ENCODE measurements at places on chromosomes 2 and 18. TPM values are rescaled to one million over a fixed set of nuclear protein-coding genes. Genes with fewer than 3 reads are reported as not detected.

The EFR3B gene
- 12.8 TPM for total RNA-seq

The TYMS gene
- 170 TPM for total RNA-seq

The DAW1 gene
- total RNA-seq = 2.3 TPM

The HOXD8 gene
- 5.4 TPM for total RNA-seq

The CD207 gene
- not detected for total RNA-seq

The ASPRV1 gene
- total RNA-seq = 0.29 TPM

The TEX44 gene
- total RNA-seq = not detected

The CTDSP1 gene
- total RNA-seq = 72.3 TPM

The THOC1 gene
- 22.4 TPM for total RNA-seq

The ZNF142 gene
- total RNA-seq = 14.9 TPM

The FBXO48 gene
- total RNA-seq = 0.49 TPM

The COL4A3 gene
- 1.1 TPM for total RNA-seq

The ALPP gene
- 0.56 TPM for total RNA-seq

The SPDYA gene
- 0.14 TPM for total RNA-seq

All from A549 treated with RU486 at 1 μM for 4 hours (cell line).